ENCODE measurements at places on chromosomes 5 and 9.

DNA sequence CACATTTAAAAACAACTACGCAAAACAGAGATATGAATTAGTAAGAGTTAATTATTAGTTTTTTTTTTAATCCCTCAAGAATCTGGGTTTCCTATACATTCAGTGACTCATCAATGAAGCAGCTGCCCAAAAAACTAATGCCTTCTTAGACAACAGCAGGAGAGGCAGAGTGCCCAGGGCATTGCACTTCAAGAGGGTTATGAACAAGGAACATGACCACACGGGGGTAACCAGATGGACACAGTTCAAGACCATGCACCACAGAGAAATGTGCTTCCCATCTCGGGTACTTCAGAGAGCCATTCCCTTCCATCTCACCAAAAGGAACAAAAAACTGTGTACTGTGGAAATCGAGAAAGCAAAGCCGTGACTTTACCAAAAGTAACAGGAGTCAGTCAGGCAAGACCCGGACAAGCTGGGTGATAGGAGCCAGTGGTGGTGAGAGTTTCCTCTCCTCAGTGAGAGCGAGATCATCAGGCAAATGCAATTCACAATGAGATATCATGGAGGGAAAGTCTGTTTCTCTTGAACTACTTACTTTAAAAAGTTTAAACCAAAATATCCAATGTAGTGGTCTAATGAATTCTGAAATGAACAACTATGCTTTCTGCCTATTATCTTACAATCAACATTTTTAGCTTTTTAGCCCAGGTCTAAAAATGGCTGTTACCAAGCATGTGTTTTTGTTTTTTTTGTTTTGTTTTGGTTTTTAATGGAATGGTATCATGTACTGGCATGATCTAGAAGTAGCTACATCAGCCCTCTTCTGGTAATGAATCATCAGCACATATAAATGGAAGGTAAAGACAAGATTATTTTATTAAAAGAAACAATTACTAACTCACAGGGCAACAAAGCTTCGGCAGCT, 192.1 kb downstream of the TSSK1B start:
- DNase-seq, result no peak

GRCh38 chr5:147688656-147689356, 93.7 kb downstream of the JAKMIP2 start:
- DNase-seq, result no peak

DNA sequence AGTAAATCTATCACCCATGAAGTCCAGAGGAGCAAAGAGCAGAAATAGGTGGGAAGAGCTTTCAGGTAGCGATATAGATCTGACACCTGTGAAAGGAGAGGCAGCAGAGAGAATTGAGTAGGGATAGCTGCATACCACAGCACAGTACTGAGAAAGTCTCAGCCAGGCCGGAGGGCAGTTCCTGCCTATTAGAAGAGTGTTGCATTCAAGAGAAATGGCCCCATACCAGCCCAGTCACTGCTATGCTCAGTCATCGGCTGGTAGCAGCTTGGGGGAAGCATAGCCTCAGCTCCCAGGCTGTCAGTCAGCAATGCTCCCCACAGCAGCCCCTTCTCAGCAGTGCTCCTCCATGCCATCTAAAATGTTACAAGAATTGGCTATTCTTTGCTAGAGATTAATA, 285.1 kb upstream of the CDH6 start:
- DNase-seq, result no peak

- no peak for DNase-seq
Observed at GRCh38 chr9:96031366-96031824, 155.9 kb downstream of the ERCC6L2 start.

DNA sequence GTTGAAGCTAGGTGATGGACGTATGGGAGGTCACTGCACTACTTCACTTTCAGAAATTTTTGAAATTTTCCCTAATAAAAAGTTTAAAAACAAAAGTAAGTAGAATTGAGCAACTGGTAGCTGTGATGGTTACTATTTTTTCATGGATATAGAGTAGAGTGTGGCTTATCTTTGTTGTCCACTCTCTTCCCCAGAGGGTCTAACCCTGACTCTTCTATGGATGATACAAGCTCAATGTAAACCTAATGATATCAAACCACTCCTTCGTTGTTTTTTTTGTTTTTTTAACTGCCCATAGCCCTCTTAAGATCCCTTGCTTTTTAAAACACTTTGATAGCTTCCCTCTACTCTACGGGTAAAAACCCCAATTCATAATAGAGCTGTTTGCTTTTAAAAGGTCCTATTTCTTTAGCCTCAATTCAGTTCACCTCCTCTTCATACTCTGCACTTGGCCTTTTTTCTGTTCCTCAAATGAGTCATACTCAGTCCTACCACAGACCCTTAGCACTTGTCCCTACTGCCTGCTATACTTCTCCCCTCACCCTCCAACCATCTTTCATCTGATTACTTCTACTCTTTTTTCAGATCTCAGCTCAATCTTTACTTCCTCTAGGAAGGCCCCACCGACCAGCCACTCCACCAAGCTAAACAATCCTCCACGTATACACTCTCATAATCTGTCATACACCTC, 2.6 kb downstream of the HDAC3 start:
- no peak for DNase-seq

- no peak for DNase-seq
Observed at GRCh38 chr9:125707472-125707804, 430 bp upstream of the MAPKAP1 start.

DNA sequence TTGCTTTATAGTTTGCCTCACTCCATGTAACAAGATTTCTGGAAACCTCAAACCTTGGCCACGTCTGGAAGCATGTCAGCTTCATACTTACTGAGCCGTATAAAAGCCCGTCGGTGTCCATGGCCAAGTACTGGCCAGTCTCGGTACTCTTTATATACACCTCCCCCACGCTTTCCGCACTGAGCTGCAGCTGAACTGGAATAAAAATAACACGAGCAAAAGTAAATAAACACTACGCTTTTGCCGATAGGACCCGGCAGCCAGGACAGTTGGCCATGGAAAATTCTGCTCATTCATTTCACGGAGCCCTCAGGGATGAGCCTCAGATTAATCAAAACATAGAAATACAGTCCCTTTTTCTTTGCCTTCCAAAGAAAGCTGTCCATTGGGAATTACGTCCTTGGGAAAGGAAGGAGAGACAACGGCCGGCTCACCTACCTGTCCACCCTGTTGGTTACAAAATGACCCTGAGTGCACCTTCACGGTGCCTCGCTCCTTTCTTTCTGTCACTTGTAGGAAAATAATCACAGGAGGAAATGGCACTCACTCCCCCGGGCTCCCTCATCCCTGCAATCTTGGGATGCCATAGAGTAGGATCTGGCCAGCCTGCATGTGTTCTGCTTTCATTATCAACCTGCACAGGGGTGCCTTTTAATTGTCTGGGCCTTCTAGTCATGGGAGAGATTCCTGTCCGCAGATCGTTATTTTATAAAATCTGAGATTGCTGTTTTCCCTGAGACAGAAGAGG, 85.1 kb downstream of the FGF1 start:
- DNase-seq, result no peak

DNA sequence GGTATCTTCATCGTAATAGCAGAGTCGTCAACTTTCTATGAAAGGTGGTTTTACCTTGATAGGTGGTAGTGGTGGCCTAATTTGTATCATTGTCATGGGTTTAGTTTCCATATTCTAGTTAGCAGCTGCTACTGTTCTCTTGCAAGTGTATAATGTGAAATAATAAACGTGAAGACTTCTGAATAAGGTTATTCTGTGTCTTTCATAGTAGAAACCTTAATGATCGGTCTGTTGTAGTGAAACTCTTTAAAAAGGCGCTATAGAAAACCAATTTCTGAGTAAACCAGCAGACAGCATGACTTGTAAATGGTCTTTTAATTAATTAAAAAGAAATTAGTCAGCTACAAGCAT, 1.6 kb downstream of the SET start:
- no peak for DNase-seq

GRCh38 chr5:150384701-150385100, 27.2 kb downstream of the TCOF1 start:
- DNase-seq, result no peak

DNA sequence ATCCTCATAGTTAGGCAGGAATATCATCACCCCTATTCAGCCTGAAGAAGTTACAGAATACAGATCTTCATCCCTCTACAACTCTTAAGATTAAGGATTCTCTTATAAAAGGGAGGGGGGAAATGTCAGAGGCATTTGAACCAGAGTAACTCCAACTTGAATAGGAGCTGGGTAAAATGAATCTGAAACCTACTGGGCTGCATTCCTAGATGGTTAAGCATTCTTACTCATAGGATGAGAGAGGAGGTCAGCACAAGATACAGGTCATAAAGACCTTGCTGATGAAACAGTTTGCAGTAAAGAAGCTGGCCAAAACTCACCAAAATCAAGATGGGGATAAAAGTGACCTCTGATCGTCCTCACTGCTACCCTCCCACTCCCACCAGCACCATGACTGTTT, 14.4 kb downstream of the FREM1 start:
- DNase-seq, result no peak

GRCh38 chr5:170261528-170262043, 28.8 kb downstream of the C5orf58 start:
- DNase-seq, result no peak

GRCh38 chr9:30075451-30076199, 2308.8 kb upstream of the ACO1 start:
- no peak for DNase-seq

DNA sequence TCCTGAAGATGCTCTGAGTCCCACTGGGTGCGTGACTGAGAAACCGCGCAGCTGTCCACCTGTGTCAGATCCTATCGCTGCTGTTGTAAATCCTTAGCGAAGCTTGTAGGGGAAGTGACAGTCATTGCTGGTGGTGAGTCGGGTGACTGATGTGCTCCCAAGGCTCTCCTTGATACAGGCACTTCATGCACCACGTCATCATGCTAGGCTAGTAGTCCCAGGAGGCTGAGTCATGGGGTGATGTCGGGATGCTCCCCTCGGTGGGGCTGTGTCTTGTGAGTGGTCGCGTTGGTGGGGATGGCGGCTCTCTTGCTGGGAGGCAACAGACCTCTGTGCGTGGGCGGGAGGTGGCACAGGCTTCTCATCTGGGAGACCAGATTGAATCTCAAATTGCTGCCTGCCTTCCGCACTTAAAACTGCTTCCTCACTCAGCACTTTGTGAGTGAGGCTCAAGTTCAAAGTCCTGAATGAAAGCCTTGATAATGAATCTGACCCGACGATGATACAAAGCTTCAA, 84.7 kb downstream of the CSNK1A1 start:
- DNase-seq, result no peak

DNA sequence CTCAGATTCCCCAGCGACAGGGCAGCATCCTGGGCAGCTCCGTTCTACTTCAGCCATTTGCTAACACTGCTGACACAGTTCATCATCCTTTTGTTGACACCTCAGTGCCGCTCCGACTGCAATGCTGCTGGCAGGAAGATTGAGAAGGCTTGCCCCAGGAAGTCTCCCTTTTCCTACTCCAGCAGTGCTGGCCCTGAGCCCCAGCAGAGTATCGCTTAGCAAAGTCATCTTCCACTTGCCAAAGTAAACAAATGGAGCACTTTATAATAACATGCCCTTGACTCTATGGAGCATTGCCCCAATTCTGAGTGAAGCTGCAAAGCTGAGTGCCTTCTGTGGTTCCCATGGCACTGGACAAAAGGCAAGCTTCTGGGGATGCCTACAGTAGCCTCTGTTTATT, 32.2 kb downstream of the PRLR start:
- no peak for DNase-seq
